ENCODE measurements at places on chromosomes 16 and 17. TPM values are rescaled to one million over a fixed set of nuclear protein-coding genes. Genes with fewer than 3 reads are reported as not detected.

Gene TBC1D3C
- 1.0 TPM for total RNA-seq

Gene IRX5
- total RNA-seq: 0.90 TPM

Gene CD79B
- total RNA-seq: 1.3 TPM

Gene ARL5C
- 0.37 TPM for total RNA-seq

Gene CDH3
- 5.7 TPM for total RNA-seq

Gene ZNF750
- total RNA-seq: 3.1 TPM

Gene CMTM2
- not detected for total RNA-seq

Gene SLC47A2
- 0.21 TPM for total RNA-seq

Gene CHST4
- total RNA-seq: not detected

Gene MYH3
- 227 TPM for total RNA-seq

Gene USP10
- total RNA-seq: 44.6 TPM

Gene EXOC3L1
- 3.4 TPM for total RNA-seq

DNA sequence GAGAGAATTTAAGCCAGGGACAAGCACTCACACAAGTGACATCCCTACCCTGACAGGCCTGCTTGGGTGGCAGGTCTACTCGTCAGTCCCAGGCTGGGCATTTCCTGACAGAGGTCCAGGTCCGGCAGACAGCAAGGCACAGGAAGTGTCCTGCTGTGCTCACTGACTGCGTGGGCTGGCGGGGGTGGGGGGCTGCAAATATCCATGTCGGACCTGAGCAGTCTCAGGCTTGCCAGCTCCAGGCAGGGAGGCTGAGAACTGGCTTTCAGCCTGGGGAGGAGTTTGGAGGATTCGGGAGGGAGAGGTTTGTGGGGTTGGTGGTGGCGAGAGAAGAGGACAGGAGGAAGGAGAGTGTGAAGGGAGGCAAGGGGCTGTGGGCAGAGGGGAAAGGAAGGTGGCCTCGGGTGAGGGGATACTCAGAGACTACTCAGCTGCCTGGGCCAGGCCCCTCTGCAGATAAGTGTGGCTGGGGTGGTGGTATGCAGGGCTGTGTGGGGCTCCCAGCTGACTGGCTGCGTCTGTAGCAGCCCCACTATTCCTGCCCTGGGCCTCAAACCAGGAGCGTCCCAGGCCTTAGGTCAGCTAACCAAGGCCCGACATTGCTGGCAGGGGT is 7.8 kb downstream of the HIC1 start:
- no peak for DNase-seq

- no peak for DNase-seq
These were observed 7.2 kb downstream of the PDK2 start for GRCh38 chr17:50102164-50102991.

GRCh38 chr16:55846598-55847346 is 13.9 kb upstream of the CES1 start:
- no peak for DNase-seq

GRCh38 chr16:72501739-72502593 is 330.0 kb upstream of the PMFBP1 start:
- DNase-seq: peak; percentile 25

DNA sequence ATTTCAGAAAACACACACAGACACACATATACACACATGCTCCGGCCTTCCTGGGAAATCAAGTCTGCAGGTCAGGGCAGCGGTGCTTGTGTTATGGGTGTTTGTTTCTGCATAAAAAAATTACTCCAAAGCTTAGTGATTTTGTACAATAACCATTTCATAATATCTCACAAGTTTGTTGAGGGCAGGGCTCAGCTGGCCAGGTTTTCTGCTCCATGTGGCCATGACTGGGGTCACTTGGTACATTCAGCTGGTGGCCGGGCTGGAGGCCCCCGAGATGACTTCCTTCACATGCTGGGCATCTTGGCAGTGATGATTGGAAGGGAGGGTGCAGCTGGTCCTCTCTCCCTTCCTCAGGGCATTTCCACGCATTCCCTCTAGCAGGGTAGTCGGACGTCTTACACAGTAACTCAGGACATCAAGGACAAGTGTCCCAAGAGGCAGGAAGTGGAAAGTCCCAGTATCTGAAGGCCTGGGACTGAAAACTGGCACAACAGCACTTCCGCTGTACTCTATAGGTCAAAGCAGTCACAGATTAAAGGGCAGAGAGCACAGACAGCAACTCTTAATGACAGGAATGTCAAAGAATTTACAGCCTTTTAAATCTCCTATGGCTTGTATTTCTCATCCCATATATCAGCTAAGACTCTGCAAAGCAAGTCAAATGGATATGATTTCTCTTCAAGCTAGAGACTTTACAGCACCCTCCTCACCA is 127.4 kb downstream of the ZNF18 start:
- no peak for DNase-seq

GRCh38 chr17:58229881-58230280 is 8.5 kb upstream of the LPO start:
- no peak for DNase-seq

DNA sequence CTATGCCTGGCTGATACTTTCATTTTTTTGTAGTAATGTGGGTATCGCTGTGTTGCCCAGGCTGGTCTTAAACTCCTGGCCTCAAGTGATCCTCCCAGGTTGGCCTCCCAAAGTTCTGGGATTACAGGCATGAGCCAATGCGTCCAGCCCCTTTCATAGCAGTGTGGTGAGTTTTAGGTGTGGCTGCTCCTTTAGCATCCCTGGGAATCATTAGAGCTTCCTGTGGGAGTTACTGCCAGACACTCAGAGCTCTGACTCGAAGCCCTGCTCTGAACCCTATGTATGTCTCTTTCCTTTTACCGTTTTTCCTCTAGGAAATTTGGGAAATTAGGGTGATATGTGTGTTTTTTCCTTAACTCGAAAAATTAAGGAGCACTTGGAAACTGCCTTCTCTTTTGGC is 44.5 kb downstream of the NDE1 start:
- no peak for DNase-seq

DNA sequence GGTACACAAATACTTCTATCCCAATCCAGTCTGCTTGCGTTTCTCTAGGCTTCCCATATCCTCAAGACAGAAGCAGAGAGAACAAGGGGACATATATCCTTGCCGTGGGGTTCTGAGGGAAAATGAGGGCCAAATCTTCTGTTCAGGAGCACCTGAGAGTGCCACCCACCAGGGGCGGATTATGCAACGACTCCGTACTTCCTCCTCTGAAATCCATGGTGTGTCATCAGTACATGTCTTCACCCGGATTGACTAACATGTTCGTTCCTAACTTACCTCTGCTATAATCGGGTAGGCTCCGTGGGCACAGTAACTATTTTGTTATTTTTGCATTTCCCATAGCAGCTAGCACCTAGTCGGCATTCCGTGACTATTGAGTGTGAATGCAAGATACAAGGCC is 7.8 kb upstream of the ZNF200 start:
- DNase-seq: no peak

DNA sequence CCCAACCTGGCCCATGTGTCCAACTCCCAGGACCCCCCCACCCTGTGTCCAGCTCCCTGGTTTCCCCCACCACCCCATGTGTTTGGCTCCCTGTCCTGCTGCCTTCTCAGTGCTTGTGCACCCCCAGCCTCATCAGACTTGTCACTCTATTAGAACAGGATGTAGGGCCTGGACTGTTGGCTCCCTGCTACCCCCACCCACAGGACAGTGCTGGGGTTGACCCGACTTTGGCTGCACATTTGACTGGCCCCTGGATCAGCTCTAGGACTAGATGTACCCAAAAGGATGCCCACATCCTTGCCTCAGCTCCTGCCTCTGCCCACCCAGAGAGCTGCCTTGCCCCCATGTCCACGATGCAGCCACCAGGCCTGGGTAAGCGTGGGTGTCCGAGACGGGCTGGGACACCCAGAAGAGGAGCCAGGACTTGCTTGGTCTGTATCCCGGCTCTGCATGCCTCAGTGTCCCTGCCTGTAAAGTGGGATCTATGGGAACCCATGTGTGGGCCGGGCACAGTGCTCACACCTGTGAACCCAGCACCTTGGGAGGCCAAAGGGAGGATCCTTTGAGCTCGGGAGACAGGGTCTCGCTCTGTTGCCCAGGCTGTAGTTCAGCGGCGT is 1.5 kb upstream of the CCDC57 start:
- no peak for DNase-seq

DNA sequence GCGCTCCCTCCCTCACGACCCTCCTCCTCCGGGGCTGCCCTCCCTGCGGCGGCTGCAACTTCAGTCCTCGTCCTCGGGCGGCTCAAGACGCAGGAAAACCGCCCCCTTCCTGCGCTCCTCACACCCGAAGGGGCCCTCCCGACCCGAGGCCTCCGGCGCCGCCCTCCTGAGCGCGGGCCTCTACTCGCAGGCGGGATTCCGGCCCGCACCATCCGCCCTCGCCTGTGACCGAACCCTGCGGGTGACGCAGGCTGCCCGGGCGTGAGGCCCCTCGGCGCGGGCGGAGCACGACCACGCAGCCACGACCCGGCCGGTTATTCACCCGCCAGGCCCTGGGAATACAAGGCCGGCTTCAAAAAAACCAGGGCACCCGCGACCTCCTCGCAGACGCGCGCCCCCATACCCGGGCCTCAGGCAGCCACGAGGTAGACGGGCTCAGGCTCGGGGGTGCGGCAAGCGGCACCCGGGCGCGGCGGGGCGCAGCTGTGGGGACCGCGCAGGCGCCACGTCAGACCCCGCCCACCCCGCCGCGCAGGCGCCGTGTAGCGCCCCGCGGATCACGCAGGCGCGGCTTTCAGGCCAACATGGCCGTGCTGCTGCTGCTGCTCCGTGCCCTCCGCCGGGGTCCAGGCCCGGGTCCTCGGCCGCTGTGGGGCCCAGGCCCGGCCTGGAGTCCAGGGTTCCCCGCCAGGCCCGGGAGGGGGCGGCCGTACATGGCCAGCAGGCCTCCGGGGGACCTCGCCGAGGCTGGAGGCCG is at the start of gene SPG7:
Gene SPG7 (plus strand): TSS at position 570 of the 757 bp plus-strand sequence. CDS start 15 bp downstream, at position 585.
- no peak for DNase-seq

DNA sequence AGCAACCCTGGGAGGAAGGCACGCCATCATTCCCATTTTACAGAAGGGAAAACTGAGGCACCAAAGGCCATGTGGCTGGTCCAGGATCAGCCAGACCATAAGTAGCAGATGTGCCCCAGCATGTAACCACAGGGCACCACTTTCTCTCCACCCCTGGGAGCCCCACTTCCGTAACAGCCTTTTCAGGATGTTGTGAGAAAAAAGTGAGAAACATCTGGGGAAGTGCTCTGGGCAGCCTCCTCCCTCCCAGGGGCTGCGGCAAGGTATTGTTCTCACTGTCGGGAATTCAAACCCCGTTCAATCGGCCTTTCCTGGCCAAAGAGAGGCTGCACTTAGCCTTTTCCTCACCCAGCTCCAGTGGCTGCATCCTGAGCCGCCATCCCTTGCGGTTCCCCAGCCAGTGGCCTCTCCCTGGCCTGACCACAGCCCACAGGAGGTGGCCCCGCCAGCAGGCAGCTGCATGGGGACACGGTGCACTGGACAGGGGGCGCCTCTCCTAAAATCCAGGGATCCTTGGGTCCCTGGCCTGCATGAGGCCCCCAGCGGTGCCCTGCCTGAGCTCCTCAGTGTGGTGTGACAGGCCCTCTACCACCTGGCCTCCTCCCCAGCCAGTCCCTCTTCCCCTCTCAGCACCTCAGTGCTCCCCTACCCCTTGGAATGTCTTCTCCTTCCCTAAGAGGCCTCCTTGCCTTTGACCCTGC is 5.7 kb upstream of the CDH5 start:
- DNase-seq: no peak

DNA sequence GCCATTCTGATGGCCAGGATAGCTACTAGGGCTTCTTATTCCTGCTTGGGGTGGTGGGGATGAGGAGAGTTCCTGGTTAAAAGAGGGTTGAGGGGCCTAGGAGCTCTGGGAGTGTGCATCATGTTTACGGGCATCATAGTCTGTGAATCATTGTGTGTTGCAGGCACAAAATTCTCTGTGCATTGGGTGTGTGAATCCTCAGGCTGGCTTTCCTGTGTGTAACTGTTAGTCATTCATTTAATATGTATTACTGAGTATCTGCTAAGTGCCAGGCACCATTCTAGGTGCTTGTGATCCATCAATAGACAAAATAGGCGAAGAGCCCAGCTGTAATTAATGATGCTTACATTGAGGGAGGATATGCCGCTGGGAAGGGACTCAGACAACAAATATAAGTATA is 5.8 kb downstream of the PPY start:
- no peak for DNase-seq

DNA sequence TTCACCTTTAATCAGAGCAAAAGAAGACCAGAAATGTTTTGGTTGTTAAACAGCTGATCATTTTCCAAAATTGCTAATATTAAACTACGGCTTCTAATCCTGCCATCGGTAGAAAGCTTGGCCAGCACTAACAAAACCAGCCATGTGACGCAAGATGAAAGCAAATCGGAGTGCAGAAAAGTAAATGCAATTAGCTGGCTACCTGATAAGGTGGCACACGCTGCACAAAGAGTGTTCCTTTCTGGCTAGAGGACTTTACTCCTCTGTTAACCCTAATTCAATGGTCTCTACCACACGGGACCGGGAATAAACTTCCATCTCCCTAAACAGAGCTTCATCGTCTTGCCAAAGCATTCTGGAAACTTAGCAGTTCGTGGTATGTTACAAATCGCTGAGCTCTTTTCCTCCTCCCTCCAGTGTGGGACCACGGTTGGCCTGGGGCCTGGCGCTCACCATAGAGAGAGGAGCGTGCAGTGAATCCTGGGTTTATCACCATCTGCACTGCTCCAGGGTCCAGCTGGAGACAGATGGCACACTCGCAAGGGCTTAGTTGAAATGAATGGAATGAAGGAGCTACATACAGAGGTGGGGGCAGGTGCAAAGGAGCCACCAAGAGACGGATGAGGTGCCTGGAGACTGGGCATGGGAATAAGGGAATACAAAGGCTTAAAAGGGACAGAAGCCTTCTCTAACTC is 10.1 kb upstream of the COG1 start:
- DNase-seq: no peak

DNA sequence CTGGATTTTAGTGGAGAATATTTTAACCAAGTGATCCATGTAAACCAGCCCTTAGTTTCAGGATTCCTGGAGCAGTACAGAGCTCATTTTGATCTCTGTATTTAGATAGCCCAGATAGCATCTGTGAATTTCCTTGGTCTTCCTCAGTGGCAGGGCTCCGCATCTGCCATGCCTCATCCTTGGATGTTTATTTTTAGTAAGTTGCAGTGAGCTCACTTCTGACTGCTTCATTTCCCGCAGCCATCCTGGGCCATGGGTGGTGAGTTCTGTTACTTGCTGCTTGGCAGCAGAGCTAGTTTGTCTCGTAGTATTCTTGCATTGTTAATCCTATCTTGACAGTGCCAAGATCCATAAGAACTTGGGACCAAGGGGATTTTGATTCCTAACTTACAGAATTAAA is 33.7 kb downstream of the IST1 start:
- DNase-seq: no peak

DNA sequence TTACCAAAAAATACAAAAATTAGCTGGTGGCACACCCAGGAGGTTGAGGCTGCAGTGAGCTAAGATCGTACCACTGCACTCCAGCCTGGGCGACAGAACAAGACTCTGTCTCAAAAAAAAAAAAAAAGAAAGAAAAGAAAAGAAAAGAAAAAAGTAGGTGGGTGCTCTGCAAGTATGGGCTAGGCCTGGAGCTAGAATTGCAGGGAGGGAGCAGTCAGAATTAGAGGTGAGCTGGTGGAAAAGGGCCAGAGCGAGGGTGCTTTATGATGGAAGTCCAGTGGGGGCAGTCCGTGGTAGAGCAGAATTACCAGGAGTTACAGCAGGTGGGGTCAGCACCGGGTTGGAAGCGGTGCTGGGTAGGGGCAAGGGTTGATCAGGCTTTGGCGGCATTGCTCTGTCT is 57.0 kb upstream of the KDM6B start:
- no peak for DNase-seq

- DNase-seq: no peak
These were observed 5.4 kb downstream of the VASN start for GRCh38 chr16:4376893-4377572.

Measured in urinary bladder (tissue), 4 donors.